RKO (cell line): ENCODE measurements at places on chromosomes 11 and 22.

DNA sequence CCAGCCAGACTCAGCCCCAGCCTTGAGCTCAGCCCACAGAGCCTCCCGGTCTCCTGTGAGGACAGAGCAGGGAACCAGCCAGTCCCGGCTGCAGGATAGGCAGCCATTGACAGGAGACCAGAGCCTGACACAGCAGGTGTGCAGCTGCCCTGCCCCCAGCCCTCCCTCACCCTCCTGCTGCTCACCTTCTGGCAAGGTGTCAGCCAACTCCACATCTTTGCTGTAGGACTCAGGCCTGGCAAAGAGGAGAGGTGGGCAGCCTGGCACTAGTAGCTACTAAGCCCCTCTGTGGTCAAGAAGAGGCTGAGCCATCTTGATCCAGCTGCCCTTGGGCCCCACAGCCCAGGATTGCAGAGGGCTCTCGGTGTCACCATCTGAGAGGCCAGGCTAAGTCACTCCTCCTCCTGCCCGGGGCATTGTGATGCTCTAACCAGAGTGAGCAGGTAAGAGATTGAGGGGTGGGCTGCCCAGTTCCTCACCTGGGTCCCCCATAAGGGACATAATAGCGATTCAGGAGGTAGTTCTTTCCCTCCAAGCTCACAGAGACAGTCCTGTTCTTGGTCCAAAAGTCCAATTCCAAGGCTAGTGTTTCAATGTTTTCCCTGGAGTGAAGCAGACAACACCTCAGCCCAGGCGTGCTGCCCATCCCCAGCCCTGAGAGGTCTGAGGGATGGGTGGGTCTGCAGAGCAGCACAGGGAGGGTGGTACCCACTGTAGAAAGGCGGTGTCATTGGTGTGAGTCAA, 18.6 kb downstream of the TREH start:
- no peak for DNase-seq

GRCh38 chr11:36586543-36586942, 7.8 kb upstream of the IFTAP start:
- DNase-seq, result no peak

DNA sequence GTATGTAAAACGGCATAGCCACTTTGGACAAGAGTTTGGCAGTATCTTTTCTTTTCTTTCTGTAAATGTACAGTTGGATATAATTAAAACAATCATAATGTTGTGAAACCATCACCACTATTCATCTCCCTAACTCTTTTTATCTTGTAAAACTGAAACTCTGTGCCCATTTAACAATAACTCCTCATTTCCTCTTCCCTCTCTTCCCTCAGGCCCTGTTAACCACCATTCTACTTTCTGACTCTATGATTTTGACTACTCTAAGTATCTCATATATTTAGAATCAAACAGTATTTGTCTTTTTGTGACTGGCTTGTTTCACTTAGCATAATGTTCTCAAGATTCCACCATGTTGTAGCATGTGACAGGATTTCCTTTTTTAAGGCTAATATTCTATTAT, 10.2 kb downstream of the SCUBE2 start:
- no peak for DNase-seq

- DNase-seq, result no peak
These were observed 11.1 kb downstream of the CCND1 start for GRCh38 chr11:69651834-69652620.

DNA sequence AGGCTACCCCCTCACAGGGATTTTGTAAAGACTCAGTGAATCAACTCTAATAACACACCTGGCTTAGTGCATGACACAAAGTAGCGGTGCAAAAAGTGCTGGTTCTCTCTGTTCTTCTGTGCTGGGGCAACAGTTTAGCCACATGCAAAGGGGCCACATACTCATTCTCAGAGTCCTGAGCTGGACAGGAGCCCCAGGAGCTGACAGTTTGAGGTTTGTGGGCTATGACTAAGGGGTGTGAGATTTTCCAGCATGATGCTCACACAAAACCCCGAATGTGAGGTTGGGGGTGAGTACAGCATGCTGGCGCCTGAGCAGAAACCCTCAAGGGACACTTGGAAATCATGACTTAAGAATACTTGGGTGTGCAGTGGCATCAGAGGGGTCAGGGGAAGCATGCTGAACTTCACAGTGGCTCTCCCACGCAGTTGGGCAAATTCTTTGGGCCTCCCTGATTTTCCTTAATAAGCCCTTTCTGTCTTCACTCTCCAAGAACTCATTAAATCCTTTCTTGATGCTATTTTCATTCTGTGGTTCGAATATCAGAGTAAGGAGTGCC, 31.0 kb downstream of the TMPRSS5 start:
- DNase-seq, result peak; percentile 49

- no peak for DNase-seq
These were observed 4.8 kb upstream of the APOBEC3H start for GRCh38 chr22:39092111-39092862.

DNA sequence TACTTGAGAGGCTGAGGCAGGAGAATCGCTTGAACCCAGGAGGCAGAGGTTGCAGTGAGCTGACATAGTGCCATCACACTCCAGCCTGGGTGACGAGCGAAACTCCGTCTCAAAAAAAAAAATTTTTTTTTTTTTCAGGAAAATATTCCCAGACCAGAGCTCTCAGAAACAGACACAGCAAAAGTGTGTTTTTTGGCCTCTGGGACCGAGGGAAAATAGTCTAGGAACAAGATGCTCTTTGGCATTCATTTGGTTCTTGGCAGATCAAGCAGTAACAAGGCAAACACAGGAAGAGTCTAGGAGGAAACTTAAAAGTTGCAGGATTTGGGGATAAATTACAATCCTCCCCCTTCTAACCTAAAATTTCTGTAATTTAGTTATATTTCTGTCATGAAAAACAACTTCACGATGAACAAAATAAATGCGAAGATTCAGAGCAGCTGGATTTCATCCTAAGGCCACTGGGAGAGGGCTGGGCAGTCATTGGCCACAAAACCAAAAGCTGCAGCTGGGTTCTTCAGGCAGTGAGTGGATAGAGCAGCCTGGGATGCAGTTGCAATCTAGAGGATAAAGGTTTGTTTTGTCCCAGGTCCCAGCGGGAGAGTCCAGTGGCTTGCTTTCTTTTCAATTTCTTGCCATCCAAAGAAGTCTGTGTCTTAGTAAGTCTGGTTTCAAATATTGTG, 19.7 kb downstream of the ATG16L2 start:
- no peak for DNase-seq

DNA sequence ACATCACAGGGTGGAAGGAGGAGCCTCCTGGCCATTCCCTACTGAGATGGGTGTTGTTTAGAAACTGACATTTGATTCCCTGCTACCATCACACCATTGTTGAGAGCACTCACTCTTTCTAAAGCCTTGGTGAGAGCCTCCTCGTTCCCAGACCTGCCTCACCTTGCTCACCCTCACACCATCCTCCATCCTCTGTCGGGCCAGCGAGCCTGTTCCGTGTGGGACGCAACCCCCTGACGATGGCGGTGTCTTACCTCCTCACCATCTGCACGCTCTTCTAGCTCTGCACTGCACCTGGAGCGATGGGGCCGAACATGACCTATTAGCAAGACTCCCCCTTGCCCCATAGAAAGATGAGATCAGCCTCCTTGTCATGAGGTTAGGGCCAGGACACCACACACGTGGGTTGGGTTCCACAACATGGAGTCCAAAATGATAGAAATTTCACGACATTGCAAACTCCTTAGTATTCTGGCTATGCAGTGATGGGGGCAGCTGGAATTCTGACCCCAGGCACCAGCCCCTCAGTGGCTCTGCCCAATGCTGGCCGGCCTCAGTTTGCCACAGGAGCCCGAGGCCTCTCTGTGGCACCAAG, 1017.9 kb downstream of the TBC1D22A start:
- no peak for DNase-seq

- DNase-seq, result no peak
These were observed 1.2 kb downstream of the MS4A4E start for GRCh38 chr11:60241786-60242185.

- DNase-seq, result no peak
These were observed 114.2 kb downstream of the EFCAB6 start for GRCh38 chr22:43697894-43698293.

DNA sequence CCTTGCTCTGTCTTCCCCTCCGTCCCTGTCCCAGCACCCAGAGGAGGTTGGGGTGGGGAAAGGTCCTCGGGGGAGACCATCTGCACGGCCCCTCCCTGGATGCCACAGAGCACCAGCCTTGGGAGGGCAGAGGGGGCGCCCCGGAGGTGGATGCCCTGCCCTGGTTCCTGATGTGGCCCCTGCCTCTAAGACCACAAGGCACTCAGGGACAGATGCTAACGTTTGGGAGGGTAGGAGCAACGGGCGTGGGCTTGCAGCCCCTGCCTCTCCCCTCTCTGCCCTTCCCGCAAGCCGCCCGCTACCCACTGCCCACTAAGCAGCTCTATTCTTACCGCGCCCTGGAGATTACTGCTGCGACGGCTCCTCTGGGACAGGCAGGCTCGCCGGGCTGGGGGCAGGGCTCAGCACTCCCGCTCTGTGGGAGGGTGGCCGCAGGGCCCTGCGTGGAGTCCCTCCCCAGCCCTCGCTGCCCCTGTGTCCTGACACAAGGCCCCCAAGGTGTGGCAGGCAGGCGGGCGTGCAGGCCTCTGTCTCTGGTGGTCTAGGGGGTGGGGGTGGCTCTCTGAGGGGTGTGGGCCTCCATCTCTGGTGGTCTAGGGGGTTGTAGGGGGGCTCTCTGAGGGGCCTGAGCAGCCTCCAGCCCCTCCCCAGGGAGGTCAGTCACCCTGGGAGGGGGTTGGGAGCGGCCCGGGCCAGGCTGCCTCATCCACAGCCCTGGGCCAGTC, 14.9 kb downstream of the BRSK2 start:
- DNase-seq, result no peak

DNA sequence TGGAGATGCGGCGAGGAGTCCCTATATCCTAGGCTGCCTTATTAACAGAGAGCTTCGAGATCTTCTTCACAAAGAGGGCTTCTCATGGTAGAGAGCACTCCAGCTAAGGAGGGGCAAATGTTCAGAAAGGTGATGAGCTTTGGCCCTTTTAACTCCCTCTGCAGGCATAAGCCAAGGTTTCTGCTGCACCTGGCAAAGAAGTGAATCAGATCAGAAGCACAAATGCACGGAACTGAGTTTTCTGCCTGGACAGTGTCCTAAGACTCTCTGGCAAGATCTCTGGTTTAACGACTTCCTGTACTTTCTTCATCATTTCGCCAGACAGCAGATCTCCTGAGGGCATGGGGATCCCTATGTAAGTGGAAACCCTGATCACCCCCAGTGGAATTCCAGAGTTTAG, 37.2 kb downstream of the POU2AF3 start:
- DNase-seq, result no peak

GRCh38 chr11:5547982-5548381, 358 bp downstream of the OR52H1 start:
- no peak for DNase-seq

- no peak for DNase-seq
These were observed 6.3 kb upstream of the FXYD2 start for GRCh38 chr11:117830674-117831351.
